Nasal cavity respiratory epithelium epithelial cell of viscerocranial mucosa (primary cell): ENCODE measurements at places on chromosomes 11 and 22. TPM values are rescaled to one million over a fixed set of nuclear protein-coding genes. Genes with fewer than 3 reads are reported as not detected.

The IFTAP gene
- total RNA-seq: 12.6 and 23.6 TPM in 2 replicates

The RHOG gene
- 5.8 and 15.3 TPM in 2 replicates for total RNA-seq

The UBE2L3 gene
- 15.0 and 27.3 TPM in 2 replicates for total RNA-seq

The SLC22A6 gene
- not detected in 2 replicates for total RNA-seq

The DDI1 gene
- not detected in 2 replicates for total RNA-seq

The GGT5 gene
- total RNA-seq: under 0.01 TPM in 1 of 2 replicates, not detected in the other

The VSIG2 gene
- under 0.01 and 1.3 TPM in 2 replicates for total RNA-seq

The MUC2 gene
- total RNA-seq: under 0.01 TPM in 1 of 2 replicates, not detected in the other

The TRMT2A gene
- 41.6 and 45.5 TPM in 2 replicates for total RNA-seq

The BTBD18 gene
- not detected in 2 replicates for total RNA-seq

The SEPTIN5 gene
- total RNA-seq: 4.4 and 22.6 TPM in 2 replicates

The KCNK7 gene
- total RNA-seq: 0.57 and 0.68 TPM in 2 replicates

The DCHS1 gene
- total RNA-seq: under 0.01 and 0.21 TPM in 2 replicates

The OR2AG1 gene
- total RNA-seq: not detected in 2 replicates

The MS4A6A gene
- total RNA-seq: not detected in 2 replicates

The OR5W2 gene
- not detected in 2 replicates for total RNA-seq

The NXPE2 gene
- total RNA-seq: 0.07 TPM in 1 of 2 replicates, not detected in the other

The ACR gene
- under 0.01 and 0.14 TPM in 2 replicates for total RNA-seq

The CDON gene
- total RNA-seq: 2.1 and 5.3 TPM in 2 replicates

The GUCY1A2 gene
- total RNA-seq: under 0.01 TPM in 2 replicates

The SUSD2 gene
- under 0.01 and 0.36 TPM in 2 replicates for total RNA-seq

The MAPK12 gene
- 9.2 and 18.4 TPM in 2 replicates for total RNA-seq

The PRG3 gene
- not detected in 2 replicates for total RNA-seq

The IFITM2 gene
- total RNA-seq: 2.8 and 7.2 TPM in 2 replicates

The PDGFB gene
- total RNA-seq: 3.8 and 10.7 TPM in 2 replicates

The PSMC3 gene
- total RNA-seq: 135 and 147 TPM in 2 replicates

The OR8G1 gene
- total RNA-seq: not detected in 2 replicates

The VPS11 gene
- 28.0 and 31.2 TPM in 2 replicates for total RNA-seq

The RAB38 gene
- 229 and 240 TPM in 2 replicates for total RNA-seq

The OR10D3 gene
- not detected in 2 replicates for total RNA-seq

The SLC22A8 gene
- not detected in 2 replicates for total RNA-seq

The PCSK7 gene
- total RNA-seq: 26.0 and 55.4 TPM in 2 replicates

The TMEM151A gene
- under 0.01 and 0.07 TPM in 2 replicates for total RNA-seq

The CEND1 gene
- not detected in 2 replicates for total RNA-seq

The KREMEN1 gene
- total RNA-seq: 8.2 and 20.1 TPM in 2 replicates

The IL10RA gene
- total RNA-seq: under 0.01 TPM in 2 replicates
